Stimulated activated CD4-positive, alpha-beta T cell treated with anti-CD3 and anti-CD28 coated beads, TNF-alpha, amount 100 ng/mL, for 1 hour (primary cell): ENCODE measurements at places on chromosomes 2 and 18.

DNA sequence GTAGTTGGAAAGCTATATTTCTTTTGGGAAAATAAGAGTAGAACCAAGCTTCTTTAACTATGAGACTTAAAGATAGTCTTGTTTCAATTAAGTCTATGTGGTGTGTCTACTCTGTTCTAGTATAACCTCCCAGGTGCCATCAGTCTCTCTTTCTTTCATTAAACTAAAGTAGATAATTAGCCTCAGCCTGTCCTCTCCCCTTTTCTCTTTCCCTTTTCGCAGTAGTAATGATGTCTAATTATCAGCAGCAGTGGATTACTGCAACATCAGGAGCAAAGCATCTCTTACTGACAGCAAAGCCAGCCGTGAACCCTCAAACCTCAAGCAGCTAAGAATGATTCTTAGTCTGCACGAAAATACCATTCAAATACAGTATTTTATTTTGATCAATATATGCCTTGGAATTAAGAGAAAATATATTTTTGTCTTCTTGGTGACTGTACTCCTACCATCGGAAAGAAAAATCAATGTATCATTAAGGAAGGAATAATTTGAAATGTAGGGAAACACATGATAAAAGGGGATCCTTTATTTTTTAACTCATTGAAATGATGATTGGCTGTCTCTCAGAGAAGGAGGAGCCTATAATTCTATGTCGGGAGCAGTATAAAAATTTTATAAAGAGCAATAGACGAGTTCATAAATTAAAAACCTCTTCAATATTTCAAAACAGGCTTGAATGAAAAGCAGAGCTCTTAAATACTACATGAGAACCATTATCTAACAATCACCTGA lies 4.5 kb downstream of the NOL4 start:
- no peak for DNase-seq

DNA sequence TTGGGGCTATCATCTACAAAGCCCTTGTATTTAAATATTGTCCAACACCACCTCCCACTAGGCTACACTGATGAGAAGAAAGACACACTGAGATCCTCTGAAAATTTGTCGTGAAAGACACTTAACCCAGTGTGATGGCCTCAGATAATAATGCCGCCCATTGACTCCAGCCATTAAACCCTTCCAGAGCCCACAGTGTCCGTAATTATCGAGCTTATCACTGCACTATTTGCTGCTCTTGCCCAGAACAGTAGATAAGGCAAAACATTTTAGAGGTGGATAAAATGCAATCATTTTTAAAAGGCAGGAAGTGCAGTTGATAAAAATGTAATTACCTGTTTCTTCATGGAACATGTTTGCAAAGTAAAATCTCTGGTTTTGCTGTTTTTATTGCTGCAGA lies 121.3 kb upstream of the DDX18 start:
- DNase-seq, result no peak

DNA sequence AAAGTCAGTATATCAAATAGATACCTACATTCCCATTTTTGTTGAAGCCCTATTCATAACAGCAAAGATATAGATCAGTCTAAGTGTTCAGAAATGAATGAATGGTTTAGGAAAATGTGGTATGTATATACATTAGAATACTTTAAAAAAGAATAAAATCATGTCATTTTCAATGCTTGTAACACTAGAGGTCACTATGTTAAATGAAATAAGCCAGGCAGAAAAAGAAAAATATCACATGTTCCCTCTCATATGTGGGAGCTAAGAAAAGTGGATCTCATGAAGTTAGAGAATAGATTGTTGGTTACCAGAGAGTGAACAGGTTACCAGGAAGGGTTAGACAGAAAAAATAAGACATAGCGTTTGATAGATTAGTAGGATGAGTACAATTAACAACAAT lies 1111.0 kb upstream of the SLC39A10 start:
- no peak for DNase-seq

- DNase-seq, result no peak
Measured at GRCh38 chr18:26471826-26472225, 76.5 kb downstream of the KCTD1 start.

- no peak for DNase-seq
Measured at GRCh38 chr18:37341016-37341415, 224.6 kb downstream of the CELF4 start.

DNA sequence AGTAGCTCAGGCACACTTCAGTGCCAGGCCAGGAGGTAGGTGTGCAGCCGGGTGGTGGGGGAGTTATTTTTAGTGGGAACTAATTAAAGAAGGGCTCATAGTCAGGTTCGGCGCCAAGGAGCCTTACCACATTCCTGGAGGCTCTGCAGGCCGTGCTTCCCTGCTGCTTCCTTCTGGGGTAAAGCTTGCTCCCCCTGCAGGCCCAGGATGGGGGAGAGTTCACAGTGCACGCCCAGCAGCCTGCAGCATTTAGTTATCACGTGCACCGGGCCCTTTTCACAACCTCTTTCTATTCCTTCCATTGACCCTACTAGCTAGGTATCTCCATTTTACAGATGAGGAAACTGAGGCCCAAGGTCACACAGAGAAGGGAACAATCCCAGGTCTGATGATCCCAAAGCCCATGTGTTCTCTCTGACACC lies 2.5 kb downstream of the KCNF1 start:
- DNase-seq, result no peak

DNA sequence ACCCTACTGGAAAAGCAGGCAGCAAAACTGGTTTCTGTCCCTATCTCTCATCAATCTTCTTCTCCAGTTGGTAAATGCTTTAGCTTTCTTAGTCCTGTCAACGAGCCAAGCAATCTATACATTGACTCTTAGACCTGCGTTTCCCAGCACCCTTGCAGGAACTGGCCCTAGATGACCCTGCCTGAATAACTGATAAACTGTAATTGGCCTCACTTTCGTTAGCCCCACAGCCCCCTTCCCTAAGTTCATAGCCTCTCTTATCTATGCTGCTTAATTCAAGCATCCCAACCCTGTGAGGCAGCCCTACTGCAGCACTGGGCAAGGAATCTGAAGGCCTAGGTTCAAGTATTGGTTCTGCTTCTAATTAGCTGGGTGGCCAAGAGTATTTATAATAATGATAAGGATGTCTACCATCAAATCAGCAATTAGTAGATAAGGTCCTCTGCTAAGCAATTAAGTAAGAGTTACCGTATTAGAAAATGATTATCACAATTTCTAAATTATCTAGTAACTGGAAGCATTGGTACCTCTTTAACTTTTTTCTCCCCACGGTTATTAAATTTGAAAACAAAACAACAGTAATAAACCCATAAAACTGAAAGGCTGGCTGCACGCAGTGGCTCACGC lies 86.4 kb upstream of the RMDN2 start:
- DNase-seq, result no peak

DNA sequence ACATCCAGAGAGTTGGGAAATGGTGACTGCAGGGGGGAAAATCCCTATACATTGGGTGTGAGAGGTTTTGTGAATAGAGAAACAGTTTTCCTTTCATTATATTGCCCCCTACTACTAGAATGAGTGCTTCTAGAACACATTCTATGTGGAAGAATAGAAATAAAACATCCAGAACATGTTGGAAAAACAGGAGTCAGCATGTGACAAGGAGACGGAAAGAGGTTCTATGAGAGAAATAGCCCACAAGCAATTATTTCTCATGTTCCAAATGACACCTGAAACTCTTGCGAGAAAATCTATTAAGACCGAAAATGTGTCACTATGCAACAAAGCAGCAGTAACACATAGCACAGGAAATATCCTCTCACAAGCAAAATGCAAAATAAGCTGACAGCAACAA lies 202.7 kb upstream of the SPOPL start:
- DNase-seq, result no peak

- DNase-seq, result no peak
Measured at GRCh38 chr2:101745711-101746694, 48.5 kb downstream of the MAP4K4 start.

DNA sequence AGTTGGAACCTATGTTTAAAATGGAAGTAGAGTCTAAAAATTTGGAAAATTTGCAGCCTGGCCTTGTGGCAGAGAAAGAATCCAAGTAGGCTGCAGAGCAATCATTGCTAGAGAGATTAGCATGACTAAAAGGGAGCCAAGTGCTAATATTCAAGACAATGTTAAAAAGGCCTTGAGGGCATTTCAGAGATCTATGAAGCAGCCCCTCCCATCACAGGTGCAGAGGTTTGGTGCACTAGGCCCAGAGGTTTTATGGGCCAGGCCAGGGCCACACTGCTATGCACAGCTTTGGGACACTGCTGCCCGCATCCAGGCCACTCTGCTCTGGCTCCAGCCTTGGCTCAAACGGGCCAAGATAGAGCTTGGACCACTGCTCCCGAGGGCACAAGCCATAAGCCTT lies 6.7 kb upstream of the IL1A start:
- DNase-seq, result no peak

DNA sequence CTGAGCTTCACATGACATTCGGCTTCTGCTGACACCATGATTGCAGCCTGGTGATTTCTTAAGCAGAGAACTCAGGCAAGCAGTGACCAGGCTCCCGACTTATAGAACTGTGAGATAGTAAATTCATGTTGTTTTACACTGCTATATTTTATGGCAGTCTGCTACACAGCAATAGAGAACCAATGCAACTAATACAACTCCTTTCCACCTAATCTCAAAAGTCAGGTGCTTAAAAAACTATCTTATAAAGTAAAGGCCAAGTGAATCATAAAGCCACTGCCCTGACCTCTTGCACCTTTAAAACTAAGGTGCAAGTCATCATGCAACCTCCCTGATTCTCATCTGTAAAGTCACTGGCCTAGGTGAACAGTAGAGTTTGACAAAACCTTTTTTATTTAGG lies 95.3 kb upstream of the GLS start:
- no peak for DNase-seq

DNA sequence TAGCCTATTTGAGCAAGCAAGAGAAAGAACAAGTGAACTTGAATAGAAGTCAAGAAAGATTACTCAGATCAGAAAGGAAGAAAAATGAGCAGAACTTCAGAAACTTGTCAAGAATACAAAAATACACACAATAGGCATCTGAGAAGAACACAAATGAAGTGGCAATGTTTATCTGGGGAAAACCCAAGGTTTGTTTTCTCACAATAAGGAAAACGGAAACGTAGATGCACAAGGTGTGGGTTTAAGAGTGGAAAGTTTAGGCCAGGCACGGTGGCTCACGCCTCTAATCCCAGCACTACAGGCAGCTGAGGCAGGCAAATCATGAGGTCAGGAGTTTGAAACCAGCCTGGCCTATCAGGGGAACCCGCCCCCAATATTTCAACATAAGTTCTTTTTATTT lies 159.5 kb upstream of the GYPC start:
- no peak for DNase-seq

DNA sequence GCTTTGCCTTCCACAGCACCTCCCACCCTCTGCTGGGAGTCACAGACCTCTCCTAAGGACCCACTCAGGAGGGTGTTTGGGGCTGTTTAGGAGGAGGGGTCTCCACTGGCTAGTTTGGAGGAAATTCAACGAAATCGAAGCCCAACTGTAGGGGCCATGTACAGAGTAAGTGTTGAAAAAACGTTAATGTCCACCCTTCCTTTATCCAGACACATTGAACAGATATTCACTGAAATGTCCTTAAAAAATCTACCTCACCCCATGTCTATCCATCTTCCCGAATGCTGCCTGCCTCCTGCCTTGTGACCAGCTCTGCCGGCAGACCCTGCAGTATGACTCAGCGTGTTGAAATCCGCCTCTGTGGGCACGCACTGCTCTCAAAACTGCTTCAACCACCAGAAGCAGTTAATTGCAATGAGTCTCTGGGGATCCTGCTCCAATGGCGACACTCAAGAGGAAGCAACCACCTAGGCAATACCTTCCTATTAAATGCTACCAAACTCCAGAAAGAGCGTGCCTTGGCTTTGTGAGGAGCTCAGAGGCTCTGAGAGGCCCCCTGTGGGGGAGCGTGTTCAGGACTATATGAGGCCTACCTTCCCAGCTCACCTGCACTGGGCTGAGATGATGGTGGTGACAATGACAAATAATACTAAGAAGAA lies 61.4 kb upstream of the RTN4 start:
- no peak for DNase-seq

GRCh38 chr2:18299423-18300212 lies 260.8 kb downstream of the RDH14 start:
- DNase-seq, result no peak

DNA sequence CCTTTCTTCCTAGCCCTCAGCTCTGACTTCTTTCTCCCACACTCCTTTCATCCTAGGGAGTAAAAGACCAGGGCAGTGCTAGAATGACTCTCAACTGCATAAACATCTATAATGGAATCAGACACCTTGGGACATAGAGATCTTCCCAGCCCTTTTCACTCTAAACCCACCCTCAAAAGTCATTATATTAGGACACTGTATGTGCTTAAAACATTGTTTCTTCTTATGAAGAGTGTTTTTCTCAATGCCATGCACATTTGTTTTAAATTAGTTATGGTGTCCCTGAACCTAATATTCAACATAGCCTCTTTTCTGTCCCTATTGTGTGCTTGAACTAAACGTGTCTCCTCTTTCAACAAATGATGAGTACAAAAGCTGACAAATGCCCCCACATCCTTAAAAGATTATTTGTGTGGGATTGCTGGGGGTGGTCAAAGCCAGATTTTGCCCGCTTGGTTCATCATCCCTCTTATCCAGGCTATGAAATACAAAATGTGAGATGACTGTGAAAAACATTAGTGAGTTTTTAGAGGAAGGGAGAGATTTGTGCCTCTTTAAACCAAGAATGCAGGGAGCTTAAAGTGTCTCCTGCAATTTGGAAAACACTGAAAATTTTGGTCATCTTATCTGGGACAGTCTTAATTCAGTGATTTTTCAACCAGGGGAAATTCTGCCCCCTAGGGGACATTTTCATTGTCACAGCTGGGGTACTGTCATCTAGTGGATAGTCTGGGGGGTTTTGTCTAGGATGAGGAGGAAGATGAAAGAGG lies 29.0 kb downstream of the SERPINB5 start:
- no peak for DNase-seq

GRCh38 chr2:17791817-17792130 lies 24.5 kb upstream of the MSGN1 start:
- DNase-seq, result no peak

GRCh38 chr2:12935222-12935621 lies 218.5 kb downstream of the TRIB2 start:
- DNase-seq, result no peak

DNA sequence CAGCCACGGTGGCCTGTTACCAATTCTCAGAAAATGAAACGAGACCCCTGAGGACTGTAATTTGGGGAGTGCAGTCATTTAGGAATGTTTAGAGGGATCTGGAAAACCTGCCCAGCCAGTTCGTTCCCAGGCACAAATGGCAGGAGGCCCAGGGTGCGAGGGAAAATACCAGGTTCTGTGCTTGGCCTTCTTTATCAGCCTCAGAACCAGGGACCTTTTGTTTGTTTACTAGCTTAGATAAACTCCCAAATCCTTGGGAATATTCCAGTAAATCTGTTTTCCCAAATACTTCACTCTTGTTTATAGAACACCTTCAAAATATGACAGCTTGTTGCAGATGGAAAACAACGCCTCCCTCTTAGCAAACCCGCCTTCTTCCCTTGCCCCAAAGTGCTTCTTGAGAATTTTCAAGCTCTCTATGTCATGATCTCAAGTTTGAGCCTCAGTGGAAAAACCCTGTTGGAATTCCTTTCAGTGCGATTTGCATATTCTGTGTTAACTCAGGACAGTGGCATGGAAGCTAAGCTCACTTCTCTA lies 400.3 kb upstream of the SMIM21 start:
- DNase-seq, result no peak

GRCh38 chr18:57208047-57208446 lies 61.2 kb downstream of the BOD1L2 start:
- no peak for DNase-seq
